ENCODE measurements at places on chromosomes 6 and 20.

GRCh38 chr6:5778317-5778857, 228.3 kb downstream of the NRN1 start:
- DNase-seq: no peak

DNA sequence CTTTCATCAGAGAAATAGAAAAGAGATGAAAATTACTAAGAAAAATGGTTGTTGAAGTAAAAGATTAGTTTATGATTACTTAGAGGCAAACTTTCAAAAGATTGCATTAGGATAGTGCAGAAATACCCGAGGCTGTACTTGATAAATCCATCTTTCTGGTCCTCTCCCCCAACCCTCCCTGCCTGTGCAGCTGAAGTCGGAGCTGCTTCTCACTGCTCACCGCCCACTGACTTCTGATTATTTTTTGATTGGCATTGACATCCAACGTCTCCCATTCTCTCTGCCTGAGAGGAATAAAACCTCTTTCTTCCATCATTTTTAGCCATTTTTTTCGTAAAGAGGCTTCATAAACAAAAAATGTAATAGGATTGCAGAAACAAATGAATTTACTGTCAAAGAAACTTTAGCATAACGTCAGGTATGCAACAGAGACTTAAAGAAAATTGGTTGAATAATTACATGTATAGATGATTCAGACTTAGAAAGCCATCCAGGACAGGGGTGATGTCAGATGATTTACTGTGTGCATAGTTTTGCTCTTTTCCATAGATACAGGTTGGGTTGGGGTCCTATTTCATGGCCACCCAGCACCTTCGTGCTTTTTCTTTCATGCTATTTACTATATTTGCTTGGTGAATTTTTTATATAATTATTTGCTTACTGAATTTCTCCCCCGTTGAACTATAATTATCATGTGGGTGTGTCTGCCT, 53.6 kb upstream of the EDN3 start:
- no peak for DNase-seq

- no peak for DNase-seq
Observed at GRCh38 chr6:20444786-20445271, 43.1 kb downstream of the E2F3 start.

- no peak for DNase-seq
Observed at GRCh38 chr20:32155017-32155981, 45.8 kb downstream of the TM9SF4 start.

DNA sequence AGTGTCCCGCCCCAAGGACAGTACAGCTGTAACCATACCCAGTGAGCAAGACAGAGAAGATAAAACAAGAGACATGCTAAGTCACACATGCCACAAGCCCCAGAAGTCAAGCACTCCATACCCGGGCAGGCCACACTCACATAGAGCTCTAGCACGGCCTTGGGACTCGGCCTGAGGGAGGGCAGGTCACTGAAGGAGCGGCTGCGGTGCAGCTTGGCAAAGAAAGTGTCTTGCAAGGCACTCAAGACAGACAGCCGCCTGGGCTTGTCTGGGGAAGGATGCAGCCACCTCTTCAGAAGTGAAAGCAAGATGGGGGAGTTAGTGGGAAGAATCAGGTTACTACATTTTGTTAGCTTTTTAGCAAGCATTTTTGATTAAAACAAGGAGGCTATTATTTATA, 48.7 kb upstream of the ARMH2 start:
- no peak for DNase-seq

Measured in stimulated activated CD8-positive, alpha-beta memory T cell treated with anti-CD3 and anti-CD28 coated beads, Interleukin-15, amount 100 ng/mL, for 1 hour (primary cell).